ENCODE measurements at places on chromosomes 5 and 9.

- no peak for DNase-seq
Observed at GRCh38 chr5:32042551-32042961, 131.6 kb downstream of the GOLPH3 start.

DNA sequence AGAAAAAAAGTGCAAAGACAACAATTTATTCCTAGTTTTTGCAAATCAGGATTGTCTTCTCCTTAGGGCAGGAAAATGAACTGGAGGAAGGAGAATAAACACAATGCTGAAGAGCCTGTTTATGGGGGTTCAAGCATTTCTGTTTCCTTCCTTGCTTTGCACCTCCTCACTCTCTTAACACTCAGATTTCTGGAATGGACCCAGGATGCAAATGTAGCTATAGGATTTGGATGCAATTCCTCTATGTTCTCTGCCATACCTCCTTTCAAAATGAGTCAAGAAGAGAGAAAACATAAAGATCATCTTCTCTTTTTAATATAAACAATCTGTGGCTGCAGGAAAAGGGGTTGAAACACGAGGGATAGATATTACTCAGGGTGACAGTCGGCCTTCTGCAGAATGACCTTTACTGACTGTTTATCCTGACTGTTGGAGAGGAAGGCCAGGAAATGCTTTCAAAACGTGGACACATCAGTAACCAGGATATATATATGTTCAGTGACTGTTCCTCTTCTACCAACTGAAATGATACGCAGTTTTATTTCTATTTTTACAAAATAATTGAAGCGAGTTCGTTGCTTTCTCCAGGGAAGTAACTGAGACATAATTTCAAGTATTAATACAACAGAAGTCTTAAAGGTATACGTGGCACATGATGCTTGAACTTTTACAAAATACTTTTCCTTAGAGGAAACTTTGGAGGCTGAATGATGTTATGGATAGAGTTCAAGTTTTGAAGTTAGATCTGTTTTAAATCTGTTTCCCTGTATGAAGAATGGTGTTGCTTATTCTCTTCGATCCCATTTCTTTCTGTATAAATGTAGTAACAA is 44.4 kb downstream of the ACTBL2 start:
- DNase-seq: no peak

DNA sequence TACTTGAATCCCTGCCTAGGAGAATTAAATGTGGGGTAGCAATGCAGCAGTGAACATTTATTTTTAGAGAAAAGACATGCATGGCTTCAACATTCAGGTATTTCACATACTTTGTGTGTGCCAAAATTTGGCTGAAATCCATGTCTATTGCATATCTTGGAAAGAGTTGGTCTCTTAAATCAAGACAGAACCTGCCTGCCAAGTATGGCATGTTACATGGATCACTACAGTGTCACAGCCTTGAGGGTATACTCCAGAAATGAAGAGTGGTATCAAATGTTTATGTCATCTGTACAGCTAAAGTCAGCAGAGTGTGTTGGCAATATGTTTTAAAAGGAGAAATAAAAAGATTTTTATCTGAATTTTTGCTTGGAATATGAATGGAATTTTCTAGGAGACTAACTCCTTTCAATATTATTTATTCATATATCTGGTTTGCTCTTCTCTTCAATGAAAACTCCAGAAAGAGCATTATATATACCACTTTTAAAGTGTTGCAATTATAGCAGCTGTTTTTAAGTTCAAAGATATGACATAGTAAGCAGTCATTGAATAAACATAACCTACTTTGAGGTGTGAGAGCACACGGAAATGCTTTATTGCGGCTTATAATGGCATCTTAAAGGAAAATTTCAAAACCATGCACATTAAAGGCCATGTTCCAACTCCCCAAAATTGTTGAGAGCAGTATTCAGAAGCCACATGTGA is 95.4 kb upstream of the MINAR2 start:
- no peak for DNase-seq

DNA sequence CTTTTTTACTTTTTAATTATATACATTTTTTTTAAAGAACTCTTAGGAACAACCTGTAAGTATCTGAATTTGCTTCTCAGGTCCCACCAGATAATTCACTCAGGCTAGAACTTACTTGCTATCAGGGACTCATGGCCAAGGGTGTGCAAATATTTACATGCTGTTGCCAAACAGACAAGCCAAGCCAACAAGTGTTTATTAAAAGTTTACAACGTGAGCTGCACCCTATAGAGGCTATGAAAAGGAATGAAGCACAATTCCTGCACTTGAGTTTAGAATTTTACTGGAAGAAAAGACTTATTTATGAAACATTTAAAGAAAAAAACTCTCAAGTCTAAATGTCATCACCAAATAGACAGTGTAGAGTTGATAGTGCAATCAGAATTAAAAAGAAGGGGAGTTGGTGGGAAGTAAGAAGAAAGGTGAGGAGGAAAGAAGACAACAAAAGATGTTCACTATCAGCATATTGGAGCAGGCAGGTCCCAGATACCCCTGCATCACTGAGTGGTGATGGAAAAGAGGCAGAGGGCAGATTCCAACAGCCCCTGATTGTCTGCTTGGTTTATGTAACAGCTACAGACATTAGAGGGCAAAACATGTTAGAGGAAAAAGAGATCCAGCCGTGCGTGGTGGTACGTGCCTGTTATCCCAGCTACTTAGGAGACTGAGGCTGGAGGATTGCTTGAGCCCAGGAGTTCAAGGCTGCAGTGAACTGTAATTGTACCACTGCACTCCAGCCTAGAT is 32.8 kb downstream of the SH3RF2 start:
- no peak for DNase-seq

GRCh38 chr5:140261403-140262171 is 41.3 kb downstream of the PFDN1 start:
- no peak for DNase-seq

DNA sequence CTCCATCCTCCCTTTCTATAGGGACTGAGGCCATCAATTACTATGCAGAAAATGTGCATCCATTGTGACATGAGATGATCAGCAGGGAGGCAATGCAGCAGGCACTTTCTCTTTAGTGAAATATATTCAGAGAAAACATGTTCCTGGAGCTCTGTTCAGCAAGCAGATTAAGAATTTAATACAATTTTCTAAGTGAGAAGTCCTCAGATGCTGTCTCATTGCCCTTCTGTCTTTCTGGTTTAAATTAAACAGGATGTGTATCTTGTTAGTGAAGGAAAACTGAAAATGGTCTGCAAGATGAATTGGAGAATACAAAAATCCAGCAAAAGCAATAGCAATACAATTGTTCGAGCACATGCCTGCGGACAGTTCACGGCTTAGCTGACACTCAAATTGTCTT is 445.8 kb upstream of the RIOK2 start:
- no peak for DNase-seq

DNA sequence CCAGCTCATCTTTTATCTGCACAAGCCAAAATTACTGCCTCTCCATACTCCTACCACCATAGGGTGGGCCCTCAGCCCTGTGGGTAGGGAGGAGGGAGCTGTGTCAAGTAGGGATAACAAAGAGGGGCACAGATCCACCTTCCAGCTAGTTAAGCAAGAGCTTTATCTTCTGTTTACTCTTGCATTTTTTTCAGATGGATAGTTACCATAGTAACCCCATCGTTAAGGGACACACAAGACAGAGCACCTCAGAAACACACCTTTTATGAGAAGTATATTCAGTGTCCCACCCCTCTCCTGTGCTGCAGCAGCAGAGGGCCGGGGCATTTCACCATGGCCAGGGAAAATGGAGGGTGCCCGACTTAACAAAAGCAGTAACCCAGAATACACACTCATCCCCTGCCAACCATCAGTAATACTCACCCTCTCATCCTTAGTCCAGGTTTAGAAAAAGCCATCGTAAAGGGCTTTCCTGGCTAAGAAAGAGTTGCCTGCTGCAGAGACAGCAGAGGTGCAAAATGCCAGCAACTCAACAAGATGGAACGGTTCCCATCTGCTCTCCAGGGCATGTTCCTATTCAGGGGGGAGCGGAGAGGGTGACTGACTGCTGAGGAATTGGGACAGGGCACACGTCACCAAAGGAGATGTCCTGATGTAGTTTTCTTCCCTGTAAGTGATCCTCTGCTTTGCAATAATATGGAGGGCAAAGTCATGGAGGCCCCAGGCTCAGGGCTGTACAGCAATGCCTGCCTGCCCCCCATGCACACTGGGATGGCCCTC is 25.1 kb downstream of the MACROH2A1 start:
- DNase-seq: peak; percentile 44

DNA sequence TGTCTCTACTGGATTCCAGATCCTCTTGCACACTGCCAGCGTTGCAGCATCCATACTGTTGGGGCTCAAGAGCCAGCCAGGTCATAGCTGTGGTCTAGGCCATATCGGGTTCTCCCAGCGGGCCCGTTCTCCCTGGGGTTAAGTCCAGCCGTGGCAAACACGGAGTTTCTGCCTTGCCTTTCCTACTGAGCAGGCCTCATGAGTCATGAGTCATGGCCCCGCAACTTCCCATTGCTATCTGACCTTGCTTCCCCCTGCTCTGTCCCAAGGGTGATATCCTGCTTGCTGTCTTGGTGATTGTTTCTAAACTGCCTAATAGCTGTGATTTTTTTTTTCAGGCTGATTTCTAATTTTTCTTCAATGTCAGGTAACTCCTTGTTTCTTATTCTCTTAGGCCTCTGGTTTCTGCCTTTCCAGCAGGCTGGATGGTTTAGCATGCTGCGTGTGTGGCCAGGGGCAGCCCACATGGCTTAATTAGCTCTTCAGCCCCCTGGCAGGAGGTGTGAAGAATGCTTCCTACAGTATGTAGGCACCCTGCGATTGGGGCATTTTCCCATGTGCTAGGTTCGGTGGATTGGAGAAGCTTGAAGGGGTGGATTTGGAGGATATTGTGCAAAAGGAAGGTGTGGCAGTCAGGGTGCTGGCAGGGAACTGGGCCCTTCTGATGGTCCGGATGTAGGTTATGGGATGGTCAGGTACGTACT is 18.7 kb downstream of the DAPK1 start:
- DNase-seq: no peak

DNA sequence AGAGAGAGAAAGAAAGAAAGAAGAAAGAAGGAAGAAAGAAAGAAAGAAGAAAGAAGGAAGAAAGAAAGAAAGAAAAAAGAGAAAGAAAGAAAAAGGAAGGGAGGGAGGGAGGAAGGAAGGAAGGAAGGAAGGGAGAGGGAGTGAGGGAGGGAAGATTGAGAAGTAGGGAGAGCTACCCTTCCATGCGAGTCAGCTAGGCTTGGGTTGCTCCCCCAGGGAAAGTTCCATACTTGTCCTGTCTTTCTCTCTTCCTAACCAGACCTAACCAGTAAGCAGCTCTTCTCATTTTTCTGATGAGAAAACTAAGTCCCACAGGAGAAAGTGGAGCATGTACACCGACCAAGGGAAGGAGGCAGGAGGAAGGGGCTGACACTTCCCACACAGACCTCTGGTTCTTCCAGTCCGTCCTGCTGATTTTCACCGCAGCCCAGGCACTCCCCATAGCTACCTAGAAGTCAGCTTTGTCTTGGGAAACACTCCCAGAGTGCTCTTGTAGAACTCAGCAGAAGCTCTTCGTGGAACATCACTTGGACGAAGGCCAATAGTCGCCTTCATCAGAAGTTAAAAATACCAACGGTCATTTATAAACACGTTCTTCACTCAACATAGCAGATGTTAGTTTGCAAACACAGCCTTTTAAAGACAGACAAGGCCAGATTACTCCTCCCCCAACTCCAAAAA is 29.0 kb upstream of the ENTREP1 start:
- DNase-seq: no peak

- DNase-seq: no peak
Observed at GRCh38 chr9:98195671-98196070, 3.2 kb upstream of the CORO2A start.

DNA sequence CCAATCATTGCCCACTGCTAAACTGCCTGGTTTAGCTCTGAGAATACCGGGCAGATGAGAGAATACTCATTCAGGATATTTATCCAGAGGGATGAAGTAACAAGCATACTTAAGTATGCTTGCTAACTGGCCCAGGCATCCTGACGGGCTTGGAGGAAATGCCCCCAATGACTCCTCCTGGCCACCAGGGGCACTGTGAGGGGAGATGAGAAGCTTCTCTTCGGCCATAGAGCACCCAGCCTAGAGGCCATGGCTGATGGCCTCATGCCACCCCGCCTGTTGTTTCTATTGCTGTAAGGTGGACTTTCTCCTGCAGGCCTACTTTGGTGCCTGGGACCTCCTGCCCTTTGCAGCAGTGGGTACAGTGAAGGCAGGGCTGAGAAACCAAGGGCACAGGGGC is 134.5 kb upstream of the FSTL4 start:
- no peak for DNase-seq

- no peak for DNase-seq
Observed at GRCh38 chr9:10443868-10444204, 169.0 kb downstream of the PTPRD start.

DNA sequence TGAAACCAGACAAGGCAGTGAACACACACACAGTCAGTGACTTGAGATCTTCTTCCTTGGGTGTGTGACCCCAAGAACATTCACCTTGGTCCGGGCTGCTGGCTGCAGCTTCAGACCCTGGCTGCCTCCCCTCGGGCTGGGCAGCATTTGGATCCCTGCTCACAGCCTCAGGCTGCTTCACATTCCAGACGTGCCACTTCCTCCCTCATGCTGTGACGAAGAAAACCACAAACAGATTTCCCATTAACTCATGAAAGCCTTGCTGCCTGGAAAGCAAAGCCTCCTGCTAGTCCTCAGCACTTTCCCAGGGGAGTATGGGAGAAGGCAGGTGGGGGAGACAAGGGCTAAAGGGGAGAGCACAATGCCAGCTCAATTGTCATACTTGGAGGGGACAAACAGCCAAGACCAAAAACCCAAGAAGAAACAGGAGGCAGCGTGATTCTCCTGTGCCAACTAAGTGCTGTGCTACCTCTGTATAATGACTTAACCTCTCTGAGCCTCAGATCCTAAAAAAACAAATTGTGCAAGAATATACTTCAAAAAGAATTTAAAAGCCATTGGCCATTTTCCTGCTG is 594.6 kb upstream of the BRINP1 start:
- peak; percentile 21 for DNase-seq

DNA sequence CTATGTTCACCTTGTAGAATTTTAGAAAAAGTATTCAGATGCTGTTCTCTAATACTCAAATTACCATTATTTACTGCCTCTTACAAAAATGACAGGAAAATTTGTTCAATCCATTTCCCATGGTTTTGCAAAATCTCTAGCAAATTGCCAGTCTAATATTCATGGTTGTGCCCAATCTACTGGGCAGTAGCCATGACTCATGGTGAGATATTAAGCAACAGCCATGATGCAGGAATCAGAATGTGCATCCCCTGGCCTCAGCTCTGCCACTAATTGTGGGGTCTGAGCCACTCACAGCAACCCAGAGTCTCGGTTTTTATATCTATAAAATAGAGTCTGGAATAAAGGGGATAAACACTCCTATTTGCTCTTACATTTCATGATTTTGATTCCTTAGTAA is 353.6 kb downstream of the DEPDC1B start:
- DNase-seq: no peak

Measured in cerebellar cortex (tissue), 1 donor.